NCI-H2029 (cell line): ENCODE measurements at places on chromosomes 12 and 14.

DNA sequence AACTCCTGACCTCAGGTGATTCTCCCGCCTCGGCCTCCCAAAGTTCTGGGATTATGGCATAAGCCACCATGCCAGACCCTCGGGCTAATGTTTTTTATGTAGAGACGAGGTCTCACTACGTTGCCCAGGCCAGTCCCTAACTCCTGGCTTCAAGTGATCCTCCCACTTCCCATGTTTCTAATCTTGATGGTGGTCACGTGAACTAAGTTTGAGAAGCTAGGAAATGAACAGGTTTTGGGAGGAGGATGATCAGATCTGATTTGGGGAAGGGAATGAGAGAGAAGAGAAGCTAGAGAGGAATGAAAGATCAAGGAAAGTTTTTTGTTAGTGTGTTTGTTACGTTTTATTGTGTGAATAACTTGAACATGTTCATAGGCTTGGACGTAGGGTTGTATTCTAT lies 17.2 kb upstream of the SINHCAF start:
- no peak for DNase-seq

GRCh38 chr12:116637589-116638150 lies 78.5 kb downstream of the MAP1LC3B2 start:
- no peak for DNase-seq

GRCh38 chr12:22577667-22578066 lies 33.3 kb upstream of the C2CD5 start:
- DNase-seq: no peak

DNA sequence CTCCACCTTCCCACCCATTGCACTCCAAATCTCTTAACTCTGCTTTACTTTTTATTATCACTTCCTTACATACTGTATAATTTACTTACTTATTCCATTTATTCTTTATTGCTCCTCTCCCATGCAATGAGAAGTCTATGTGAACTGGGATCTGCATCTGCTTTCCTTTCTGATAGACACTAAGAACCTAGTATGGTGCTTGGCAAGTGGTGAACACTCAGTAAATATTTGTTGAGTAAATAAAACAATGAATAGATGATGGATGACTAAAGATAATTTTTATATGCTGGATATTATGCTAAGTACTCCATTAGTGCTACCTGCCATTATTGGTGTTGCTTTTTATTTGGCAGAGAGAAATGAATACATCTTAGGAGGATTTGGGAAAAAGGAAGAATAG lies 151.0 kb downstream of the TPH2 start:
- peak; percentile 59 for DNase-seq

- DNase-seq: no peak
These were observed 19.0 kb upstream of the TCL1B start for GRCh38 chr14:95667249-95667693.

GRCh38 chr14:67440513-67440912 lies 28.5 kb upstream of the PLEK2 start:
- DNase-seq: peak; percentile 44

DNA sequence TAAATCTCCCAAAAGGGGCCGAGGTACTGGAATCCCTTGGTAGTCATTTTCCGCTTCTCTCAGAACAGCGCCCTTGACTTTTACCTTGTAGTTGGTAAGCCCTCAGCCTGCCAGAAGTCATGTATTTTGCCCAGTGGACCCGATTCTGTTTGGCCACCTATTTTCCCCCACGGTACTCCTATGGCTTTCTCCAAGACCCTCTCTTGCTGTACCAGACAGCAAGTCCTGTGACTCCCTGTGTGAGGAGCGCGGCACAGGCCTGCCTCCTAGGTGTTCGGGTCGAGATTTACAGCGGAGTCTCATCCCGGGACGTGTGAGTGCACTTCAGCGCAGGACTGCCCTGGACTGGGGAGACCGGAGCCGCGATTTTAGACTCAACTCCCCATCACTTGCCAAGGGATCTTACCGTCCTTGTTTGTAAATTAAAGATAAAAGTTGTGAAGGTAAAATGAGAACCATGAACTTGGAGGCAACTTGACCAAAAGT lies 1.1 kb upstream of the MBD6 start:
- no peak for DNase-seq

GRCh38 chr12:81141217-81141616 lies 63.3 kb downstream of the ACSS3 start:
- no peak for DNase-seq

DNA sequence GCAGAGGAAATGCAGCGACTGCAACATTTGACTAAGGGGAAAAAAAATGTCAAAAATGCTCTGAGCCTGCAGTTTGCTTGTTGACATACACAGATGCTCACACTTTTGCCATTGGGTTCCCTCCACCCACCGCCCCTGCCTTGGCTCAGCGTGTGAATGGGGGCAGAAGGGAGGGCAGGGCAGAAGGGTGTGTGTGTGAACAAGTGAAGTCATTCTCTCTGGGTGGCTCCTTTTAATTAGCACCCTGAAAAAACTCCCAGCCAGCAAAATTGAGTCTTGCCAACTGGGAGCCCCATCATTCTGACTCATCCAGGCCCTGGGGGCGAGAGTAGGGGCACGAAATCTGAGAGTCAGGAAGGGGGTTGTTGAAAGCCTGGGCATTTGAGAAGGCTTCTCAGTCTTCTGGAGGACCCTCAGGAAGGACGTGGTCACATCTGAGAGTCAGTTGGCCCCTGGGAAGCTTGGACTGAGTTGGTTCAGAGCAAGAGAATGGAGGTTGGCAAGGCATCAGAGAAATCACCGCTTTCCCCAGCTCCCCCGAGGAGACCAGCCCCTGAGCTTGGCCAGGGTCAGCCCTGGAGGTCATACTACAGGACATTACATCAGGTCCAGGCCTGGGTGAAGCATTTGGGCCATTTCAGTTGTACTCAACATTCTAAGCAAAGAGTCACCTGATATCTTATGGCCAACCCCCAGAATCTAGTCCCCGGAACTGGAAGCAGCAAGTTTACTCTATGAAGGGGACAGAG lies 22.7 kb upstream of the KRT78 start:
- DNase-seq: no peak

DNA sequence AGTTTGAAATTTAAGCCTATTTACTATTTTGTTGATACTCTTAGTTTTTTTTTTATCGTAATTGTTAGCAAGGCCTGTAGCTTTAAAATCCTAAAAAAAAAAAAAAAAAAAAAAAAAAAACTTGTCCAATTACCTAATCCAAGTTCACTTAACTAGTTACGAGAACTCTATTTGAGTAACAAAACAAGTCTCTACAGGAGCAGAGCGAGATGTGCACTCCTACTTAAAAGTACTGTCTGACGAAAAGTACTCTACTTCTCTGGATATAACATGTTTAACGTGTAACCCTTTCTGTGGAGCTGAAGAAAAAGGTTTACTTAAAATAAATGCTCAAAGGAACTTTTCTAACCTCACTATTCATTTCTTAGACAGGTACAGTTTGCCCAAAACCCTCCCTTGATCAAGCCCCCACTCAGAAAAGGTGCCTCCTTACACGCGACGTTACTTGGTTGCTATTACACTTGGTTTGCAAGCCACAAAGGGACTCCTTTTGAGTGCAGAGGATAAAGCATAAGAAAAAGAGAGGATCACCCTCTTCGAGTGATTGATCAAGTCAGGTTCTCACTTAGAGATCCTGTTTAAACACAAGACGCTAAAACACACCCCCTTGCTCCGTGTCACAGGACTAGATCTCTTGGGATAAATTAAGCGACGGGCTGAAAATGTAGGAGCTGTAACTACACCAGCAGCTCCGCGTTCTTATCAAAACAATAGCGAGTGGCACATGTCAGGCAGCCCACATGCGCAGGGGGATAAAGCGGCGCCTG lies 2.2 kb downstream of the BAZ1A start:
- DNase-seq: peak; percentile 61

DNA sequence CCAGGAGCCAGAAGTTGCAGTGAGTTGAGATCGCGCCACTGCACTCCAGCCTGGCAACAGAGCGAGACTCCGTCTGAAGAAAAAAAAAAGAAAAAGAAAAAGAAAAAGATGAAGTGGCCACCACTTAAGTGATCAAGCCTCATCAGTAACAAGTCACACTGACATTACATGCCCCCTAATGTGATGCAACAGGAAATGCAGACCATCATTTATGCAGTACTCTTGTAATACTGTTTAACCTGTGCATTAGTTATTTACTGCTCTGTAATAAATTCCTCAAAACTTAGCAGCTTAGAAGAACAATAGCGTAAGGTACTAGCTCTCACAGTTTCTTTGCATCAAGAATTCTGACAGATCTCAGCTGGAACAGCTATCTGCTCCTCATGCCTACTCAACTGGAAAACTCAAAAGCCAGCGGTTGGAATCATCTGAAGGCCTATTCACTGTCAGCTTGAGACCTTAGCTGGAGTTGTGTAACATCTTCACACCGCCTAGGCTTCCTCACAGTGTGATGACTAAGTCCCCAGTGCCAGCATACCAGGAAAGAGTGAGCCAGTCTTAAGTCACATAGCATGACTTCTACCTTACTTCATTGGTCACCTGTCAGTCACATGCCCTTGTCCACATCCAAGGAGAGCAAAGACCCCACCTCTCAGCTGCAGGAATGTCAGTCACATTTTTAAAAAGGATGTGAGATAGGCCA lies 31.5 kb downstream of the EPS8 start:
- DNase-seq: no peak

DNA sequence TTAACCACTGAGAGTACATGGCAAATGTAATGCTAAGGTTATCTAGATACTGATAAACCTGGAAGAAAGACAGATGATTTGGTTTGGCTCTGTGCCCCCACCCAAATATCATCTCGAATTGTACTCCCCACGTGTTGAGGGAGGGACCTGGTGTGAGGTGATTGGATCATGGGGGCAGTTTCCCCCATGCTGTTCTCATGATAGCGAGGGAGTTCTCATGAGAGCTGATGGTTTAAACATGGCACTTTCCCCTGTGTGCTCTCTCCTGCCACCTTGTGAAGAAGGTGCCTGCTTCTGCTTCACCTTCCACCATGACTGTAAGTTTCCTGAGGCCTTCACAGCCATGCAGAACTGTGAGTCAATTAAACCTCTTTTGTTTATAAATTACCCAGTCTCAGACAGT lies 14.2 kb downstream of the NOXRED1 start:
- DNase-seq: no peak

- DNase-seq: no peak
These were observed at the start of gene ST8SIA1 for GRCh38 chr12:22334410-22335100. ST8SIA1 (minus strand) TSS chr12:22334707; CDS start chr12:22334232, 475 bp downstream.

DNA sequence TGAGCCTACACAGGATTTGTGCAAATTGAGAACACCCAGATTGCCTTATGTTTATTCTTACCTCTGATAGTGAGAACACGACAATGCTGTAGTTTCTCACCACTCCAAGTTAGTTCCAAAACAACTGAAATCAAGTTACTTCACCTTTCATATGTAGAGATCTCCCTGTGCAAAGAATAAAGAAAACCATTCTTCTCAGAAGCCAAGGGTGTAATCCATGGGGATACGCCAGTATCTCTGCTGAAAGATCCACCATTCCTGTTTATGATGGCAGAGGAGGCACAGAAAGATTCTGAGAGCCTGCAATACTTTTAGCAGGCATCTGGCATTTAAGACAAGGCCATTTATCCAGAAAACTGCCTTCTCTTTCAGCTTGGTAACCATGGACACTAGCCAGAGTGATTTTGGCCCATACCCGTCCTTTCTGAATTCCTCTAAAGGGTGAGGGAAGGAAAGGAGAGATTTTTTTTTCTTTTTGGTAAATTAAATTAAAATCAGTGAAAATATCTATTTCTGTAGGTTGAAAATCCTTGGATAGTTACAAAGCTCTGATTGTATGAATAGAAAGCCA lies 355.4 kb upstream of the FAR2 start:
- DNase-seq: no peak

DNA sequence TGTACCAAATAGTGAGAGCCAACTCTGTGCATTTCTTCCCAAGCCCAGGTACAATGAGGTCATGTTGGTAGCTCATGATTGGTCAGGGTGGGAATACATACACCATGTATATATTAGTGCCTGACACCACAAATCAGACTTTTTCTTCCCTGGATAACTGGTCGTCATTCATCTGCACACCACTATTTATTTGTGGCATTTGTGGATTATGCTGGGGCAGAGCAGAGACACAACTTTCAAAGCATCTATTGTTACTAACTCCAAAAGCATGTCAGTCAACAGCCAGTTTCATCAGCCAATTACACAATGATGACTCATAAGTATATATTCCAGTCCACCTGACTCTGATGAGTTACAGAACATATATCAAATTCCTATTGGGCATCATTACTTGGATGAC lies 181.7 kb downstream of the ADAMTS20 start:
- no peak for DNase-seq

DNA sequence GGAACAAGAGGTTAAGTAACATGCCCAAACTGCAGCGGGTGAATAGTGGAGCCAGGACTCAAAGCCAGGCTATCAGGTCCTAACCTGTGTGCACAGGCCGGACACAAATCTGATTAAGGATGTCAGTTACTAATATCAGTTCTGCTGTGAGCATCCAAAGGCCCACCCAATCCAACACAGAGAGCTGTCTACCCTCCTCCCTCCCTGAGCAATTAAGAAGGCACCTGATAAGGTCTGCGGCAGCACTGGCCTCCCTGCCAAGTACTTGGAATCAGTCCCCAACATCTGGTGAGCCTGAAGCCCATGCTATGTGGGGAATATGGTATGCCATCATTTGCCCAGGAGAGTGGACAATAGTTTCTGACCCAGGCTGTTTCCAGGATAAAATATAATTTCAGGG lies 3.9 kb downstream of the HEBP1 start:
- no peak for DNase-seq

- DNase-seq: no peak
These were observed 12.2 kb downstream of the RPS6KA5 start for GRCh38 chr14:91048265-91048664.

DNA sequence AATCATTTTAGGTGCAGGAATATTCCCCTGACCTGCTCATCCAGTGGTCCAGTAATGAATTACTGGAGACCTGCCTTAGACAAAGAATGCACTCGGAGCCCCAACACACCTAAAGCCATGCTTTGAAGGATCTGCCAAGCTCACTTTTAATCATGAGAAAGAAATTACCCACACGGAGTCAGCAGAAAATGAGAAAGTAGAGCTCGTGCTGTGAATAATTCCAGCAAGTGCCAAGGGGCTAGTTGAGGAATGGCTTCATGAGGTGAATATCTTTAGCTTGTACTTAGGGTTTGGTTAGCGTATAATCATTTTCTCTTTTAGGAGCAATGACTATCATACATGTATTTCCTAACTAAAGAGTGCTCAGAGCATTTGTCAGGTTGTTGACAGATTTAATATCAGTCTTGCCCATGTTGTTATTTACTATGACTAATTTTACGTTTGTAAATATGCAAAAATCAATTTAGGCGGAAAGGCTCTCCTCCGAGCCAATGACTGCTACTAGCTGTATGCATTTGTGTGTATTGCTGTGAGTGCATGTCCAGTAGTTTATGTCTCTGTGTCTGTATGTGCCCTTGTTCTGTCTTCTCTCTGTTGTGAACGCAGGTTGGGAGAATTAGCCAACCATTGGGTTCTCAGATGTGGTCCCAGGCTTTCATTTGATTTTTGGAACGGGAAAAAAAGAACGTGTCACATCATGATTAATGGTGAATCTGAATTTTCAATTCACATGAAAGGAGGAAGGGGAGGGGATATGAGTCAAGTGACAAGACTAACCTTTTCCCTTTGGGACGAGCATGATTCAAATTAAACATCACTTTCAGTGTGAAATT lies 98.4 kb downstream of the RMST start:
- DNase-seq: no peak

GRCh38 chr12:120283318-120283717 lies 8.4 kb downstream of the RNU4-2 start:
- DNase-seq: no peak

- peak; percentile 11 for DNase-seq
These were observed 275.2 kb downstream of the DACT1 start for GRCh38 chr14:58912799-58913432.

GRCh38 chr14:23660290-23661226 lies 24.4 kb downstream of the DHRS2 start:
- DNase-seq: no peak
